ENCODE measurements at places on chromosomes 16 and 17. TPM values are rescaled to one million over a fixed set of nuclear protein-coding genes. Genes with fewer than 3 reads are reported as not detected.

Gene PGP
- 17.8 TPM for polyA plus RNA-seq

DNA sequence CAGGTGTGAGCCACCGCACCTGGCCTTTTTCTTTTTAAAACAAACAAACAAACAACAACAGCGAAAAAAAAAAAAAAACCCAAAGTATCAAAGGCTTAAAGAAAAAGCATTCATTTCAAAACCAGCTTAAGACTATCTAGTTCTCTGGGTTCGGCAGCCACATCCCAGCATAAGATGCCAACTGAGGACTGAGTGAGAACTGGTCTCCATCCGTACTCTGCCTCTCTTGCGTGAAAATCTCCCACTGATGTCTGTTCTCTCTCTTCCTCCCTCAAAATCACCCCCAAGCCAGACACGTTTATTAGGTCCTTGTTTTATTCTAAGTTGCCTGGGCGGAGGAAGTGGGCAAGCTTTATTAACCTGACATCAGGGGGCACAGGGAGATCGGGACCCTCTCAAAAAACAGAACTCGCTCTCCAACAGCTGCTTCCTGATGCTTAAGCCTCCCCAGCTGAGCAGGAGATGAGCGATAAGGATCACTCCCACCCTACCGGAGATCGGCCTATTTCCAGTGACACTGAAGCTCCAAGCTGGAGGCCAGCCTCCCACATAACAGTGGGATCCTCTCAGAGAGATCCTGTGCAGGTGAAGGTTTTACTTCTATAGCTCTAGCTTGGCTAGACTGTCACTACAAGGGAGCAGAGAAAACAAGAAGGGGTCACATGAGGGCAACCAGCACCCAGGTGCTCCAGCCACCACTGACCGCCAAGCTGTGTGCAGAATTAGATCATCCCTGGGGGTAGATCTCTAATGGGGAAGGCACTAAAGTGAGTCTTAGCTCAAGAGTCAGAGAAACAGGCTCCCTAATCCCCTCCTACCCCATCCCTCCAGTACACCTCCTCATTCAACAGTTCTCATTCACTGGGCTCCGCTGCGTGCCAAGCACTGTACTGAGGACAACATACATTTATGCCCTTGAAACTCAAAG lies 13.6 kb downstream of the CDC42EP4 start:
- DNase-seq = no peak

GRCh38 chr17:80145076-80146075 lies 1.6 kb downstream of the EIF4A3 start:
- no peak for DNase-seq

DNA sequence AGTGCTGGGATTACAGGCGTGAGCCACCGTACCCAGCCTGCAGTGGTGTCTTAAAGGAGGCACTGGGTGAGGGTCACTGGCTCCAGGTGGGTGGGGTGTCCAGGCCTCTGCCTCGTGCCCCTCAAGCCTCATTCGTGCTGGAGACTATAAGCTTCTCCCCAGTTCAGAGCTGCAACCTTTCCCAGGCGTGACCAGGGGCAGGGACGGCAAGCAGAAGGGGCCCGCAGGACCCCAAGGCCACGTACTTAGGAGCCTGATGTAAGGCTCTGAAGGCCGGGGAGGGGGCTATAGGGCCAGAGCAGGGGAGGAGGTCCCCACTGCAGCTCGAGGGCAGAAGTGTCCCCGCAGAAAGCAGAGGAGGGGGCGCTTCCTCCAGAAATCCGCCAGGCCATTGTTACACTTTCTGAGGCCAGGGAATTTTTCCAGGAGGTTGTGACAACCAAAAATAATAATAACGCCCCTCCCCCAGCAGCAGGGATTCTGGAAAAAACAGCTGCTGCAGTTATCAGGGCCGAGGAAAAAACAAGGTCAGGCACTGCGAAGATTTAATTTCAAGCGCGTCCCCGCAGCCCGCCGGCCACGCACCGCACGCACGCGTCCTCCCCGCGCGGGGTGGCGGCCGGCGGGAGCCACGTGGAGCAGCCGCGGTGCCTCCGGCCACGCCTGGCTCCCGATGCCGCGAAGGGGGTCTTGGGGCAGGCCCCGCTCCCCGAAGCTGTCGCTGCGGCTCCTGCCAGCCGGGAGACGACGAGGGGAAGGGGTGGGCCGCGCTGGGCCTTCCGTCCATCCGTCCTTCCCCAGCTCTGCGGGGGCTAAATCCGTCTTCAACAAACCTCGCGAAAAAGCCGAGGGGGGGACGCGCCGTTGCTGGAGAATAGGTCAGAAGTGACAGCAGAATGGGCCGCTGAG lies 45.8 kb upstream of the SLC38A10 start:
- no peak for DNase-seq
